ENCODE measurements at places on chromosomes 3 and 15. TPM values are rescaled to one million over a fixed set of nuclear protein-coding genes. Genes with fewer than 3 reads are reported as not detected.

GHSR gene
- not detected for total RNA-seq

DNA sequence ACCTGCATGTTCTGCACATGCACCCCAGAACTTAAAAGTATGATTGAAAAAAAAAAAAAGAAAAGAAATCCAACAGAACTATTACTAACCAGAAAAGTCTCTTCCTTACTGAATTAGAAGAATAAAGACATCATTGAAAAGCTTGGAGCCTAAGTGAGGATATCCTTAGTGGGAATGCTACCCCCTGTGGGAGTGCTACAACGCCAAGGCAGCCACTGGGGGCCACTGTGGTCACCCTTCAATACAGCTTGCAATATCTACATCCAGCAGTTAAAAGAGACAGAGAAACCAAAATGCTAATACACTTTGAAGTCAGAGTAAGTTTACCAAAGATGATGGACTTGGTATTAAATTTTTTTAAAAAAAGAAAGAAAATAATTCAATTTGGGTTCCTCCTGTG is 292.0 kb downstream of the PLCL2 start:
- no peak for DNase-seq

ACOX2 gene
- total RNA-seq, result 17.8 TPM

DNA sequence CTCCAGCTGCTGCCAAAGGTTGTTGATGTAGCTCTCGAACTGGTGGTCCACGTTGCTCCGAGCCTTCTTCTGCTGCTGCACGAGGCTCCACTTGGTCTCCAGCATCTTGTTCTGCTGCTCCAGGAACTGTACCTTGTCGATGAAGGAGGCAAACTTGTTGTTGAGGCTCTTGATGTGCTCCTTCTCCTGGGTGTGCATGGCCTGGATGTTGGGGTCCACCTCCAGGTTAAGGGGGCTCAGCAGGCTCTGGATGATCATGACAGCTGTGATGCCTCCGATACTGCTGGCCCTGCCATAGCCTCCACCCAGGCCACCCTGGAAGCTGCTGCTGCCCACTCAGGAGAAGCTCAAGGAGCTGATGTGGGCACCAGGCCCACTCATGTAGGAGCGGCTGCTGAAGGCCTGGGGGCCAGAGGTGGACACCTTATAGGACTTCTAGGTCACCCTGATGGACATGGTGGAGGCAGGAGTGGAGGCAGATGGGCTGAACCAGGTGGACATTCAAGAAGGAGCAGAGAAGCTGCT is 14.9 kb upstream of the PSTPIP1 start:
- DNase-seq, result no peak

NMNAT3 gene
- 0.36 TPM for total RNA-seq

Measured in IMR-90 (cell line).